Activated CD4-positive, alpha-beta T cell treated with anti-CD3 and anti-CD28 coated beads, Interleukin-2, amount 50 U/mL, for 1 hour (primary cell): ENCODE measurements at places on chromosomes 1 and 21.

DNA sequence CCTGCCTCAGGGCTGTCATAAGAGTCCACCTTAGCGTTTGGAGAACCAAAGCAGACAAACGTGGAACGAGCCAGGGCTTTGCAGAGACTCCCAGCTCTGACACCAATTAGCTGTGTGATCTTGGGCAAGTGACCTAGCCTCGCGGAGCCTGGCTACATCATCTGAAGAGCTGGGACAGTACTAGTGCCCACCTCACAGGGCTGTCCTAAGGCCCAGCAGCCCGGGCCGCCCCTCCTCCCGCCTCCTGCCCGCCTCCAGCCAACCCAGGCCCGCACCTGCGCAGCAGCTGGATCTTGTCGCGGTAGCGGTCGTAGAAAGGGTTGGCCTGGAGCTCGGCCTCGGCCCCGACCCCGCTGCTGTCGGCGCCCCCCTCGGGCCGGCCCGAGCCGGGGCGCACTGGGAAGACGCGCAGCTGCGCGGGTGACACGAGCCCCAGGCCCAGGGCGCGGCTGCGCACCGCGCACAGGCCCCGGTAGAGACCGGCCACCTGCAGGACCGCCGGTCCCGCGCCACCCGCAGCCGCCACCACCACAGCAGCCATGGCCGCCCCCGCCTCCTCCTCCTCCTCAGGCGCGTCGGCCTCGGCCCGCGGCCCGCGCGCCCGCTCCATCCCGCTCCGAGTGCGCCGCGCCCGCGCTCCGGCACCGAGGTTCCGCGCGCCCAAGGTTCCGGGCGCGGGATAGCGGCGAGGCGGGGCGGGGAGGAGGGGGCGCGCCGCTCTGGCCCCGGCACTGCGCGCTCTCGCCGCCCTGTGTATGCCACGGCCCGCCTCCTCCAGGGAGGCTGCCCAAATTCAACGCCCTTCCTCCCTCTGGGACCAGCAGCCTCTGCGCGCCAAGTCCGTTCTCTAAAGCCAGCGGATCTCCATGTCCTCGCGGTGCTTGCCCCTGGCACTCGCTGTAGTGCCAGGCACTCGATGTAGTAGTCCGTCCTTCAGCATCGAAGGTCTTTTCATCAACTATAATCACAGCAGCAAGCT, at the start of gene ATPAF1:
TSS of gene ATPAF1 (minus strand) at position 583 of the 979 bp plus-strand sequence. CDS start at position 541, 42 bp downstream.
- peak; percentile 55 for DNase-seq

DNA sequence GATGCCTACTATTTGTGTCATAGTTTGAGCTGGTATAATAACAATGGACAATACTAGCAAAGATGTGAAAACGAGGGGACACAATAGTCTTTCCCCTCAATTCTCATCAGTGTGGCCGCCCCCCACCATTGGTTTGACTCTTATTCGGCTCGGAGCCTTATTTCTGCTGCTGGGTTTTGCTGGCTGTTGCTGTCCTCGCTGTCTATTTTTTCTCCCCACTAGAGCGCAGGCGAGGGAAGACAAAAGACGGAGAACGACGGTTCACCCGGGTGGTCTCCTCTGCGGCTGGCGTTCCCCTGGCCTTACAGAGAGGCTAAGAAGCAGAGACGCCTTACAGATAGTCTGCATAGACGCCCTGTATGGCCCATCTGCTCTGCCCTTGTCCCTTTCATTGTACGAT, 19.4 kb downstream of the CLIC6 start:
- DNase-seq: no peak

GRCh38 chr1:232978091-232978634, 27.8 kb downstream of the NTPCR start:
- DNase-seq: no peak

- no peak for DNase-seq
Measured at GRCh38 chr1:93595266-93595665, 86.4 kb downstream of the BCAR3 start.

GRCh38 chr1:228801068-228801467, 65.8 kb downstream of the RHOU start:
- no peak for DNase-seq

GRCh38 chr1:235138821-235139220, 10.2 kb upstream of the TOMM20 start:
- DNase-seq: no peak

DNA sequence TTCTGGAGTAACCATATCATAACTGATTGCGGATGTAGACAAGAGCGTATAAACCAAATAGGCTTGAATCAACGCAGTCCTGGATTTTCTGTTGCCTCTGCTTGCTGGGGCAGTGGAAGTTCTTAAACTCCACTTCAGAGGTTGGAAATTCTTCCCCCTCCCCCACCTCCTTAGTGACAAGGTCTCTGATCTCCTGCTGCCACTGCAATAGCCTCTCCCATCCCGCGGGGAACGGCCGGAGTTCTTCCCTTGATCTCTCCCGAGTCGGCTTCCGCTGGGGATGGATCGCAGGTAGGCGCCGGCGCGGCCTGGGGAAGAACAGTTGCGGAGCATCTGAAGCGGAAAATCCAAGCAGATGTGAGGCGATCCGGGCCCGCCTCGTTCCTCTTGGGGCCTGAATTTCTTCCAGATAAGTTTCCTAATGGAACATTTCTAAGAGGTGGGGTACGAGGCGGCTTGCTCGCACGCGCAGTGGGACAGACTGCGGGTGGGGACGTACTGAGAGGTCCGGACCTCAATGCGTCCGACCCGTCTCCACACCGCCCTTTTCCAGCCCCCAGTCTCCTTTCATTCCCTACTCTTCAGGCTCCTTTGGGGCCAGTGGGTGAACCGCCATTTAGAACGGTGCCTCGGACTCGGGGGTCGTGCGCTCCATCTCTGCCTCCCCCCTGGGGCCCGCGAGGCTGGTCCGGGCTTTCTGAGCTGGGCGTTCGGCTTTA, 3.1 kb upstream of the SIM2 start:
- no peak for DNase-seq

- no peak for DNase-seq
Measured at GRCh38 chr1:115809847-115810246, 31.1 kb downstream of the NHLH2 start.

GRCh38 chr1:30103708-30104411, 619.5 kb downstream of the MATN1 start:
- no peak for DNase-seq

- DNase-seq: no peak
Measured at GRCh38 chr1:170321113-170321512, 175.4 kb downstream of the NTMT2 start.

DNA sequence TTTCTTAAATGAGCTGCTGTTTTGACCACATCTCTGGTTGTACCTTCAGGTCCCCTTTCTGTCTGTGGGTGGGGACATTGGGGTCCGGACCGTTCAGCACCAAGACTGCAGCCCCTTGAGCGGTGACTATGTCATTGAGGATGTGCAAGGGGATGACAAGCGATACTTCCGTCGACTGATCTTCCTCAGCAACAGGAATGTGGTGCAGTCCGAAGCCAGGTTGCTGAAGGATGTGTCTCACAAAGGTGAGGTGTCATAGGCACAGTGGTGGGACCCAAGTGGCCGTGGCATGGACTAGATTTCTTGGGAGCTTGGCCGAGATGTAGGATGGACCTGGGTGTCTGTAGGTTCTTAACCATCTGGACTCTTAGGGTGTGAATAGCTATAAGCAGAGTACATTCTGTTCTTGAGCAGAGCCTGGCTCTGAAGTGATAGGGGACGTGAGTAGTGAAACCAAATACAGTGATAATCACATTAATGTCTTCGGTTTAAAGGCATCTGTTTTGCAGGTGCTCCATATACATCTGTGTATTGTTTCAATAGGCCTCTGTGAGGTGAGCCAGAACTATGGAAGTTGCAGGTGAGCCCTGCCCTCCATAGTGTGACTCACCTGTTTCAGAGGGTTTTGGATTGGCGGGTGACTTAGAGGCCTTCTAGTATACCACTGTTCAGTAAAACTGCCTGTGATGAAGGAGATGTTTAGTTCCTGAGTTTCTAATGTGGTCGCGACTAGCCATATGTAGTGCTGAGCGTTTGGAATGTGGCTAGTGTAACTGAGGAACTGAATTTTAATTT, 6.4 kb downstream of the METTL13 start:
- no peak for DNase-seq

- DNase-seq: no peak
Measured at GRCh38 chr1:64001038-64001437, 202.4 kb upstream of the UBE2U start.

- DNase-seq: no peak
Measured at GRCh38 chr21:37373539-37373938, 7.0 kb downstream of the DYRK1A start.

- no peak for DNase-seq
Measured at GRCh38 chr1:117842408-117843170, 86.8 kb downstream of the GDAP2 start.

DNA sequence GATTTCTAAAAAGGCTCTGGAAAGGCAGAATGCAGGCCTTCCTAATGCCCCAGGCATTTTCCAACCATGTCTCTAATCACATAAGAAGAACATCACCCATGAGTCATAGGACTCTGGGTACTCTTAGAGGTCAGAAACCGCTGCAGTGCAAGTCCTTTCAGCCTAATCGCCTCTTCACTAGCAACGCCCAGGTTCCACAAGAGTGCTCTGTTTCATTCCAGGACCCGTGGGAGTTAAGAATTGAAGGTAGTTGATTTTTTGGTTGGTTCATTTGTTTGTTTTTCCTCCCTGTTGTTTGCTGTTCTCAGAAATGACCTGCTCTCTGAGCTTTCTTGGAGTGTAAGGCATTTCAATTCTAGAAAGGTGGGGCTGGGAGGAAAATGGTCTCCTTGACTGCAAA, 123.2 kb downstream of the NR5A2 start:
- DNase-seq: no peak

DNA sequence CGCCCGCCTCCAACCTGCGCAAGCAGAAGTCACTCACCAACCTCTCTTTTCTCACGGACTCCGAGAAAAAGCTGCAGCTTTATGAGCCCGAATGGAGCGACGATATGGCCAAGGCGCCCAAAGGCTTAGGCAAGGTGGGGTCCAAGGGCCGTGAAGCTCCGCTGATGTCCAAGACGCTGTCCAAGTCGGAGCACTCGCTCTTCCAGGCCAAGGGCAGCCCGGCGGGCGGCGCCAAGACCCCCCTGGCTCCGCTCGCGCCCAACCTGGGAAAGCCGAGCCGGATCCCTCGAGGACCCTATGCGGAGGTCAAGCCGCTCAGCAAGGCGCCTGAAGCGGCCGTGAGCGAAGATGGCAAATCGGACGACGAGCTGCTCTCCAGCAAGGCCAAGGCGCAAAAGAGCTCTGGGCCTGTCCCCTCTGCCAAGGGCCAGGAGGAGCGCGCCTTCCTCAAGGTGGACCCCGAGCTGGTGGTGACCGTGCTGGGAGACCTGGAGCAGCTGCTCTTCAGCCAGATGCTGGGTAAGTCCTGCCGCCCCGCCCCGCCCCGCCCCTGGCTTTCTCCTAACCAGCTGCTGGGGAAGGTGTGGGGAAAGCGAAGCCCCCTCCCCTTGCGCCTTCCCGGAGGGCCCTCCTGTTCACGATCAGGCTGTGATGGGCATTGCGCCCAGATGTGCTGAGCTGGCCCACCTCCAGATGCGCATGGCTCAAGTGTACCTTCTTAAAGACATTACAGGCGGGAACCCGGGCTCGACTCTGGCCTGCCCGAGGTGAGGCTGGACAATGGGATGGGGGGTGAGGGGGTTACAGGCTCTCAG, 110.2 kb downstream of the NAV1 start:
- DNase-seq: no peak

DNA sequence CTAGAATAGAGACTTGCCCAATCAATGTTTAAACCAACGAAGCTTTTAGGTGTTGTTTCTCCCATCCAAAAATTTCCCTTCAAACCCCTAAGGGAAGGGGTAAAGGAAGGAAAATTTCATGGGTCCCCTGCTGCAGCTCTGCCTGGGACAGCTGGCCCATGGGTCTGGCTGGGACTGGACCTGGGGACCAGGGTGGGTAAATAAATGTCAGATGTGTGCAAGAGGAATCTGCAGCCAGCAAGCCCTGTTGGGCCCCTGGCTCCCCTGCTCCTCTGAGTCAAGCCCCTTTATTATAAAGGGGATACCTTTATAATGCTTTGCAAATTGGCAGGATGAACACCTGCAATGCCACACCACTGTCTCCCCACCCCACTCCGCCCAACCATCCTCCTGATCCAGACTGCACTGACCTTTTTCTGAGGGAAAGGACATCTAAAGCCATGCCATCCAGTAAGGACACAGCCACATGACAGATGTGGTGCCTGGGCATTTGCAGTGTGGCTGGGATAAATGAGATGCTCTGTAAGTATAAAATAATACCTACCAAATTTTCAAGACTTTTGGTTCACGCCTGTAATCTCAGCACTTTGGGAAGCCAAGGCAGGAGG, 1.9 kb upstream of the TMEM125 start:
- DNase-seq: no peak

DNA sequence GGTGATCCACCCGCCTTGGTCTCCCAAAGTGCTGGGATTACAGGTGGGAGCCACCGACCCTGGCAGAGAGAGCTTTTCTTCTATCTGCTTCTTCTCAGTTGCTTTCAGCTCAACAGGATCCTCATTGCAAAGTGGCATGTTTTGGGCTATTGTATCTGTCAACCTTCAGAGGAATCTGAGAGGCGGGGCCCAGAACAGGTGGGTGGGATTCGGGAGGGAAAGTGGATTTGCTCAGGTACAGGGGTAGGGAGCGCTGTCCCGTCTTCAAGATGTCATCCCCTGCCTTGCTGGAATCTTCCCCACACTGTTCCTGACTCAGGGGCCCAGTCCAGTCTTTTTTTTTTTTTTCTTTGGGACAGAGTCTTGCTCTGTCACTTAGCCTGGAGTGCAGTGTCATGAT, 26.9 kb upstream of the RCC2 start:
- DNase-seq: no peak
